ENCODE measurements at places on chromosomes 3 and 15.

DNA sequence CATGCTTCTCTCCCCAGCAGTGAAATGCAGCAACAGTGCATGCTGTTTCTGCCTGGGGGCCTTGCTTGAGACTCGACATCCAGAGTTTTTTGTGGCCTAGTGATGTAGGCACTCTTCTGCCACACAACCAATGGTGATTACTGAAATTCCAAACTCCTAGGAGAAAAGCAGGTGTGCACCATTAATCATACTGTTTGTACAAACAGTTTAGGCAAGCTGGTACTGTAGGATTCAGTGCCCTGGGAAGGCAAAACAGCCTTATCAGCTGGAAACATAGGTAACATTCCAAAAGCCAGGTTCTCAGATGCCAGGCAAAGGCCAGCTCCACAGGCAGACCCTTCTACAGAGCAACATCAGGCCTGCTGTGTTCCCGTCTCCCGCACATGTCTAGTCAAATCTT lies 17.5 kb upstream of the RBP1 start:
- no peak for DNase-seq

DNA sequence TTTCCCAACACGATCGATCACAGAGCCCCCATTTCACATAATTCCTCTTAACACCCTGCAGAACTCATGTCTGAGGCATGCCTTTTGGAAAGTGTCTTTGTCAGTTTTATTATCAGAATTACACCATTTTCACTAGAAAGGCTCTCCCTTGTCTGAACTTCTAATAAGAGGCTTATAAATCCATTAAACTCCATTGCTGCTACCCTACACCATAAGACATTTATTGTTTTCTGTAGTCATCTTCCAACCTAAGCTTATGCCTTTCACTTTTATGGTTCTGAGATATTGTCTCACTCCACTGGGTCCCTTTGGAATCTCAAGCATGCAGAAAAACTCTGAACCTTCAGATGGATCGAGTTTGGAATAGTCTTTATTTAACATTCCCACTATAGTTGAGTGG lies 50.2 kb upstream of the TPM1 start:
- DNase-seq: no peak

- DNase-seq: no peak
These were observed 11.7 kb downstream of the EBLN2 start for GRCh38 chr3:73073091-73073707.

- DNase-seq: no peak
These were observed 22.4 kb upstream of the SEMA4B start for GRCh38 chr15:90178468-90179435.

GRCh38 chr3:133835961-133836360 lies 30.3 kb downstream of the SRPRB start:
- DNase-seq: no peak

DNA sequence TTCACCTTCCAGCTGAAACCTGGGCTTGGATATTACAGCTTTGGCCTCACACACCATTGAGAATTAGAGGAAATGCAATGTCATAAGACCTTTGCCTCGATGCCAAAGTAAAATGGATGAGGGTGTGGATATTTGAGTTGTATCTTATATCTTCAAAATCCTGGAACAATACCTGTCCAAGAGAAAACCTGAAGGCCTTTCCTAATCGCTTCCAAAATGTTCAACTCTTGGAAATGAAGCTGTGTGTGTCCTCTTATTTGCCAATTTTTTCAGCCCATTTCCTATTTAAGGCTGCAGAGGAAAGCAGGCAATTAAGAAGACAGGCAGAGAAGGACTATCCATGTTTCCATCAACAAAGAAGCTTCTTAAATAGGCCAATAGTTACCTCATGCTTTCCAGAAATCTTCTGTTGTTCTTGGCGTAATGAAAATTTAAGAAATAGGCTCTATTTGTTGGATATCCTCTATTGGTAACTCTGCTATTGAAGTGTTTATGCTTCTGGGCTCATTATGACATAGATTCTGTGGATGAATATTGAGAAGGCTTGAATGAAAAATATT lies 99.5 kb upstream of the ZBTB20 start:
- no peak for DNase-seq

- no peak for DNase-seq
These were observed 1.6 kb downstream of the CYP11A1 start for GRCh38 chr15:74365598-74366445.

DNA sequence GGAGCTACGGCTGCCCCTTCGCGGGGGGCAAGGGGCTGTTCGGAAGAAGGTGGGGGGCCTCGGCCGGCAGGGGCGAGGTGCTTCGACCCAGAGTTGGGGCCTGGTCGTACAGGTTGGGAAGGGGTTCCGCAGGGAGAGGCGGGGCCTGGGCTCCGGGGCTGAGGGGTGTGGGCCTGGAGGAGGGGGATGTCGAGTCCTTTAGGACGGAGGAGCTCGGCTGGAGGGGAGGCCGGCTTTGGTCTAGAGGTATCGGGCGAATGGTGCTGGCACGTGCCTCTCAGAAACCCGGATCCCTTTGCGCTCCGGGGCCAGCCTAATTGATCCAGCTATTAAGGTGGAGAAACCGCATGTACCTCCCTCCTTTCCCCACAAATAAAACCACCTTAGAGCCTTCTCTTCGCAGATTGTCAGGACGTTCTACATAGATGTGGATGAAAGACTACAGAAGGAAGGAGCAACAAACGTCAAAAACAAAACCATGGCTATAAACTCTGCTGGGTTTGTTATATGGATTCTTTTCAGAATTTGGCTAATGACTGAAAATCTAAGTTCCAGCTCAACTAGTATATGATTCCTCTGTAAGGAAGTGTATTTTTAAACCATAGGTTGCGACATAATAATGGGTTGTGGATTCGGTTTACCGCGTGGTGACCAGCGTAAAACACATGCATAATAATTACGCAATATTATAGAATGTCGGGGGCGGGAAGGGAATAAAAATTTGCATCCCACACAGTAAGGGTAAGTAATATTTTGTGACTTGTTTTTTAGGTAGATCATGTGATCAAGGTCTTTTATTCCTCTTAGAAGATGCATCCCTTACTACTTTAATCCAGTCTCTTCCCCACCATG lies 644 bp upstream of the NGLY1 start:
- DNase-seq: no peak

GRCh38 chr15:65512189-65512588 lies 5.3 kb downstream of the DPP8 start:
- no peak for DNase-seq

GRCh38 chr3:82033186-82033585 lies 271.7 kb upstream of the GBE1 start:
- DNase-seq: no peak

- no peak for DNase-seq
These were observed 106.3 kb downstream of the SNRPN start for GRCh38 chr15:25060996-25061620.

- DNase-seq: no peak
These were observed 74.5 kb downstream of the PLCH1 start for GRCh38 chr3:155670335-155670734.

DNA sequence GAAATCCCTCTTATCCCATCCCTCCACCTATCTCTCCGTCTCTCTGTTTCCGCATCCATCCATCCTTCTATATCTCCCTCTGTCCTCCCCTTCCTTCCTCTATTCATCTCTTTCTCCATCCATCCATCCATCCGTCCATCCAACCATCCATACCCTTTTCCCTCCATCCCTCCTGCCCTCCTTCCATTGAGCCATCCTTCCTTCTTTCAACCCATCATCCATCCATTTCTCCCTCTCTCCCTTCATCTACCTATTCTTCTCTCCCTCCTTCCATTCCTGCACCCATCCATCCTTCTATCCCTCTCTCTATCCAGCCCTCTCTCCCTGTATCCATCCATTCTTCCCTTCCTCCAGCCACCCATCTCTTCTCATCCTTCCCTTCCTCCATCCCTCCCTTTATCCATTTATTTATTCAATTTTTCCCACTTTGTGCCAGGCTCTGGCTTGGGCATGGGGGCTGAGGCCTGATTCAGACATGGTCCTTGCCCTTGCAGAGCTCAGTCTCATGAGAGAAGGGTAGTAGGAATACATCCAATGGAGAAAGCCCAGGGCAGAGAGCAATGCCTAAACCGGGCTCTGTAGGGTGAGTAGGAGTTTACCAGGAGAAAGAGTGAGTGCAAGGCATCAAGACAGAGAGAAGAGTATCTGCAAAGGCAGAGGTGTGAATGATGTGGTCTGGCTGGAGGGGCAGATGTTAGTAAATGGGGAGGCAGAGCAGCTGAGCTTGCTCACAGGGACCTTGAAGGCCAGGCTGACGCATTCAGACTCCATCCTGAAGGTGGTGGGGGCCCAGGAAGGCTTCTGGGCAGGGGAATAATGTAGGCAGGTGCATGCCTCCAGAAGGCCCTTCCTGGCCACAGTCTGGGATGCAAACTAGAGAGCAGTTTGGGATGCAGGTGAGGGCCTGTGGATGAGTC lies 19.5 kb upstream of the FBLN2 start:
- DNase-seq: no peak

- no peak for DNase-seq
These were observed 461.3 kb upstream of the NAALADL2 start for GRCh38 chr3:174397848-174398247.

- DNase-seq: no peak
These were observed 7.5 kb upstream of the MAN2A2 start for GRCh38 chr15:90895571-90896117.

DNA sequence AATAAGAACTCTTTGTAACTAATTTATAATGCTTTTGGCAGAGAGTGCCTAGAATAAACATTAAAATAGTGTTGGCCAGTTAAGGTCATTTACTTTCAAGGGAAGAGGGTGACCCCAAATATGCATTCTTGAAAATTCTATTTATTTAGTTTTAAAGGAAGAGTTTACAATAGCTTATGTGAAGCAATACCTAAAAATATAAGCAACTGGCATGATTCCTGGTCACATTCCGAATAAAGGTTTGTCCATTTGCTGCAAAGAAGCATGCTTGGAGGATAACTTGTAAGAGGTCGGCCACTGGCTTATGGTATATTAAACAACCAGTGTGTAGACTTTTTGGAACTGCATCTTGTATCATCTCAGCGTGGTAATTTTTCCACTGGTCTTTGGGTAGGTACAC lies 10.2 kb downstream of the MITF start:
- no peak for DNase-seq

DNA sequence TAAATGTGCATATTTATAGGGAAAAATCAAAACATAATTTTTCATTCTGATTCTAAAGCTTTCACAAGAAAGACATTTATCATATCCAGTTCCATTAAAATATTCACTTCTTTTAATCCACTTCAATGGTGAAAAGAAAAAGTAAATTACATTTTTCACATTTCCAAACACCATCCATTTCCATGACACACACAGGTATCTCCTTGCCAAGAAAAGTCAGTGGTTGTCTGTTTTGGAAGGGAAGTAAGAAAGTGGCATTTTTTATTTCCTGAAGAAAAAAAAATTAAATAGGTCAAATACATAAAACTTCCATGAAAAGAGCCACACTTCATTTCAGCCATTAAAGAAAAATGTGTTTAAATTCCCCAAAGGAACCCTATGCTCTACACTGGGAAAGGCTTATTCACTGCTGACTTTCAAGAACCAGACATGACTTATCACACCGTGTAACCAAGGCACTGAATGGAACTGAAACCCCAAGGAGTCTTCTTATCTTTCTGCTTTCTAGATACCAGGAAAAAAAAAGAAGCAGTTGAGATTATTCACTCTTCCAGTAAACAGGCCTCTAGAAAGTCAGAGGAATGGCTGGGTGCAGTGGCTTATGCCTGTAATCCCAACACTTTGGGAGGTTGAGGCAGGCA lies 44.5 kb downstream of the OSBPL10 start:
- no peak for DNase-seq

DNA sequence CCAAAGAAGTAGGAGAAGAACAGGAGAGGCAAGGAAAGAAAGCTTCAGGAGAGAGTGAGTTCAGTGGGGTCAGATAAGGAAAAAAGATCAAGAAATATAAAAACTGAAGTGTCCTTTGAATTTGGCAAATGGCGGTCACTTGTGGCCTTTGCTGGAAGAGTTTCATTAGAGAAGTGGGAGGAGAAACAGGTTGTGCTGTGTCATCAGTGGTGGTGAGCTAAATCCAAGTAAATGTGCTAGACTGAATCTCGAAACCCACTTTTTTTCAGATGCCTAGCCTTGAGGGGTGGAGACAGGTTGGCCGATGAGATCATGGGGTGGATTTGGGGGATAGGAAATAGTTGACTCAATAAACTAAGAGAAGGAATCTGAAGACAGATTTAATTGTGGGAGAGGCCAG lies 43.7 kb downstream of the CHRD start:
- DNase-seq: no peak

GRCh38 chr15:39235084-39235795 lies 345.6 kb upstream of the THBS1 start:
- DNase-seq: no peak

GRCh38 chr3:122074621-122075265 lies 19.6 kb downstream of the CD86 start:
- DNase-seq: no peak

GRCh38 chr15:37777006-37777405 lies 157.4 kb upstream of the TMCO5A start:
- no peak for DNase-seq

DNA sequence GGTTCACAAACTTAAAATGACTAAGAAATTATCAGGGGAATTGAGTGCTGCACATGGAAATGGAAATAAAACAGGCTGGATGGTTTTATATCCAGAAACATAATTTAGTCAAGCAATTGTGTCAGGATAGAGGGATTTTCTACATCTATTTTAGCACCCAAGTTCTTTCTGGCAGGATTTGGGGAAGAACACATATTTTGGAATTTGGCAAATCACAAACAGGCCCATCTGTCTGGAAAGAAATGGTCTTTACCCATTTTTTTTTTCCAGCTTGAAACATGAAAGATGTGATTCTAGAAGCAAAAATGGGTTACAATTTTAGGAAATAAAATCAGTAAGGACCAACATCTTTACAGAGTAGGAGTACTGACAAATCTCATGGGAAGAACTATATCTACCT lies 14.4 kb upstream of the UNC13C start:
- no peak for DNase-seq

DNA sequence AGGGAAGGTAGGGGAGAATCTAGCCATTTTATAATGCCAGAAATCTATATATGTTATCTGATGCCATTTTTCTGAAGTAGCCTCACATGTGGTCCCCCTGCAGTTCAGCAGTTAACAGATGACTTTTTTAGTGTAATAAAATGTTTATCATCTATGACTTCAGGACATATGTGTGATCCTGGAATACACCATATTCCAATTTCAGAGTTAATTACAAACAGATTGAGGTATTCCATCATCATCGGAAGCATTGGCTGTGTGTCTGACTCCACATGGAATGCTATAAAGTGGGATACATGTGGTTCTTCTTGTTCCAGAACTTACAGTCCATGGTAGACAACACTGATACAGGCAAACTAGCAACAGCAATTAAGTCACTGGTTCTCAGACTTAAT lies 45.9 kb upstream of the LIMD1 start:
- no peak for DNase-seq

DNA sequence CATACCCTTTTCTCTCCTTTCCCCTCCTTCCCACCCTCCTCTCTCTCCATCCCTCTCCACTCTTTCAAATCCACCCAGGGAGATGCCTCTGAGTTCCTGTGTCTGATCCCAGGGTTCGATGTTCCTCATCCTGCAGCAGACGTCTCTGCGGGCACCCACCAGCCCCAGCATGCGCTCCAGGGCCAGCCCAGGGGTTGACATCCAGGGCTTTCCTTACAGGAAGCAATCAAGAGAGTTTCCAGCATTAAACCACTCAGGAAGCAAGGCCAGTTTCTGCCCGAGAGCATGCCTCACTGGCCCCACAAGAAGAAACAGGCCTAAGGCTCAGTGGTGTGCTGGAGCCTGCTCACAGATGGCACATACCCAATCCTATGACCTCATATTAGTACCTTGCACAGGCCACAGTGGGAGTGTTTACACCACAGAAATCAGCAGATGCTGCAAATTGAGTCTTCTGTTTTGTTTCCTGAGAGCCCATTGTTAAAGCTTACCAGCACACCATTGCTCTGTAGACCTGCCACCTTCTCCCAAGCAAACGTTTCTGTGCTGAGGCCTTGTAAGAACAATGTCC lies 13.2 kb downstream of the SLC6A1 start:
- DNase-seq: no peak

Measured in CD4-positive, alpha-beta T cell treated with Interleukin-10 for 1 hour (primary cell).